ENCODE measurements at places on chromosomes 7 and 10.

GRCh38 chr7:90239625-90240228 lies 5.2 kb upstream of the CFAP69 start:
- no peak for DNase-seq

DNA sequence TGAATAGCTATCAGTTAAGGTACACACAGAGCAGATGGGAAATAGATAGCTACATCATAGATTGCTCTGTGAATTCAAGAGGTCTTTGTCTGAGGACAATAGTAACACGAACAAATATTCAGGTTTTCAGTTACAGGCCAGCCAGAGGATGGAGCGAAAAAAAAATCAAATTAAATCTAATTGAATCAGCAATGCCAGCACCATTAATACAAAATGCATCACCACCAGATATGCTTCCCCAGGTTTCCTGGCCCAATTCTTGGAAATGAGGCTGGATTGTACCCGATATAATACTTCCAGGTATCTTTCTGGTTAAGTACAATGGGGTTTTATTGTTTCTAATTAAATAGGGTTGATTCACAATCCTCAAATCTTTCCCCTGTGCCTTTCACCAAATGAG lies 975.8 kb upstream of the AUTS2 start:
- DNase-seq = no peak

DNA sequence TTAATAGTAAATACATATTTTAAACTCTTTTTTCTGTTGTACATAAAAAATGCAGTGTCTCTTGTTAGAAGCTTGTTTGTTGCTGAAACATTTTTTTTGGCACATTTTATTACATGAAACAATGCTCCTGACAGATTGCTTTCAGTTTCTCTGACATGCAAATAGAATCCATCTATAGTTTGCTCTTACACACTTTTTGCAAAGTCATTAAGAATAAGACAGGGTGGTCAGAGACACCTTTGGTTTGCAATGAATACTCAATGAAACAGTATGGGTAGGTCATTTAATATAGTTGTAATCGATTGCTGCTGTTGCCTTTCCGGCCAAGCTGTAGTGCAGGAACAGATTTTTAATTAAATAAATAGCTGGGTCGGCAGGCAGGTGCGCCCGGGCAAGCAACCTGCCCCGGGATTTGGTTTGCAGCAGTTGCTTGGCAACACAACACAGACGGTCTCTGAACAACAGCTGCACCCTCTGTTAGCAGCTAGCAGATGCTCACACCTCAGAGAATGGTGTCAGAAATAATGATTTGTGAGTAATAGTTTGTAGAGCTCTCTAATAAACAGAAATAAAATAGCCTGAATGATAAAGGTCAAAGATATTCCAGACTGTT lies 115.7 kb upstream of the CACNA2D1 start:
- peak; percentile 1 for DNase-seq

GRCh38 chr7:104927055-104927454 lies 87.0 kb upstream of the KMT2E start:
- no peak for DNase-seq

- no peak for DNase-seq
Measured at GRCh38 chr7:45036796-45037195, 36.8 kb downstream of the CCM2 start.

DNA sequence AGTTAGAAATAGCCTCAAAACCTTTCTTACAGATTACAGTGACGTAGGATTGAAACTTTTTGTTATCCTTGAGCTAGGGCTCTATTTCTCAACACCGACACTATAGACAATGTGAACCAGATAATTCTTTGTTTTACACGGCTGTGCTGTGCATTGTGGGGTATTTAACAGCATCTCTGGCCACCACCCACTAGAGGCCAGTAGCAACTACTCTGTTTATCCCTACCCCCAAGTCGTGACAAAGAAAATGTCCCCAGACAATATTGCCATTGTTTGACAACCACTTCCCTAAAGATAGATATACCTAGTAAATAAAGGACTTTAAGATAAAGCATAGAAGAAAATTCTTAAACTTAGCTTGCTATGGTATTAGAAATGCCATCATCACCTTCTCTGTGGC lies 359.6 kb downstream of the ARL4A start:
- no peak for DNase-seq

GRCh38 chr7:28358423-28358868 lies 53.9 kb upstream of the CREB5 start:
- no peak for DNase-seq

DNA sequence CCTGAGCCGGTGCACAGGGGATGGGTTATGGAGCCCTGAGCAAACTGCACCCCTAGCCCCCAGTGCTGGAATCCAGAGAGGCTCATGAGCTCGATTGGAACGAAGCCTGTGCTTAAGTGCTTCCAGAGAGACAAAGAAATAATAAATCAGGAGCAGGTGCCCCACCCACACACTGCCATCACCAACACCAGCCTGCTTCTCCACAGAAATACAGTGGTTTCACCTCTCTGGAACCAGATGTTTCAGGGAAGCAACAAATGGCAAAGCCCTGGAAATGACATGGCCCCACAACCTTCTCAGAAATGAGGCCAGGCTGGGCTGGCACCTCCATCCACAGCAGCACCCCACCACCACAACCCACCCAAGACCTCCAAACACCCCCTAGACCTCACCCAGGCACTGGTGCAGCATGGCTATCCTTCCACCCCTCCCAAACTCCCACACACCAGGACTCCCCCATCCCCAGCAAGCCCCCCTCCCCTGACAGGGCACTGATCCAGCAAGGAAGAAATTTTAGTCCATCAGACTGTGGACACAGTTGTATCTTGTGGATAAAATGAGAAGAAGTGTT lies 4.1 kb upstream of the SLC18A3 start:
- no peak for DNase-seq

DNA sequence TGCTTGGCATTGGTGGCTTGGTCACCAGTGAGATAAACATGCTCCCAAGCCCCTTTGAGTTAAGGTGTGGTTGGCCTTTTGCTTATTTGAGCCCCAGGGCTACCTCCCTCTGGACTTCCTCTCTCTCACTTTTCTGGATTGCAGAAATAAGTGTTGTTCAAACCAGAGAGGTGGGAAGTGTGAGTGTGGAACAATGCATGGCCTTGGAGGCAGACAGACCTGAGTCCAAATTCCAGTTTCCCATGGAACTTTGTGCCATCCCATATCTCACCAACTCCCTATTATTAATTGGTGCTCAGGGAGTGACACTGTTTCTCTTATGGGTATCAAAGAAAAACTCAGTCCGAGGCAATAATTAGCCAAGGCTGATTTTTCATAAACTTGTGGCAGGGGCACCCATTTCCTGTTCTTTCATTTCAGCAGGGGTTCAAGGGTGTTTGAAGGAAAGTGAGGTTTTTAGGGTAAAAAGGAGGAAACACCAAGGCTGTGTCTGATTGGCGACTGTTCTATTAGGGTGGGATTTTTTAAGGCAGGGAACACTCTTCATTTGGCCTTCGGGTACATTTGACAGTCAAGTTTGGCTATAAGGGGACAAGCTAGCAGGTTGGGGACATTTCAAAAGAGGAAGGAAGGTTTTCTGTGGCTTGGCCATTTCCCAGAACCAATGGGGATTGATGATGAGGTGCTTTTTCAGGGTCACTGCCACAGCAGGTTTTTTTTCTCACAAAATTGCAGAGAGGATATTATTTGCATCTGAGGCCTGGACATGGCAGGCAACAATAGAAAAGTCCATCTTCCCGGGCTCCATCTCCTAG lies 148.8 kb upstream of the NPY start:
- no peak for DNase-seq

DNA sequence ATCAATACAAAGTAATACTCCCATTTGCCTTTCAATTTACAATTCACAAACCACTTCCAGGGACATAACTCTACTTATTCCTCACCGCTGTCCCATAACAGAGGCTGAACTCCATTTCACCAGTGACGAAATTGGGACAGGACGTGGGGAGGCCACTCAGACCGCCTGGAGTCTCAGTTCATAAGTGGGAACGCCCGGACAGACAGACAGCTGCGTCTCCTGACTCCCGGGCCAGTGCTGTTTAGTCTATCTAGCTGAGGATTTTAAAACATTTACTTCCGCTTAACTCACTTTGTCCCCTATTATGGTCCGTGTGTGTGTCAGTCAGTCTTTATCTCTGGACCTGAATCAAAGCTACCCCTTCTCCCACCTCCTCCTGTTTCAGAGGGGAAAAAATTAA lies 67.4 kb upstream of the ZNF438 start:
- DNase-seq = no peak

DNA sequence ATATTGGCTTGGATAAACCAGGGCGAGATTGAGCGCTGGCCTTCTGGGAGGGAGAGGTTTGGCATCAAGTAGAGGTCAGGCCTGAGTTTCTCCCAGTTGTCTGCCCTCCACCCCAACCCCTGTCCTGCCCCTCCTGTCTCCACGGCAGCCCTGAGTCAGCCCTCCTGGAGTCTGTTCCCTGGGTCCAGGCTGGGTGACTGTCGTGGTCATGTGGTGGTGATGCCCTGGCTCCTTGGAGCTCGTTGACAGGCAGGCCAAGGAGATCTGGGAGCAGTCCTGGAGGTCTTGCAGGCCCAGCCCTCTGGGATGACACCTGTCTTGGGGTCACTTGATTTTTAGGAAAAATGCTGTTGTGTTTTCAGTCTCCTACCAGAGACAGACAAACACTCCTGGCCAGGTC lies 53.6 kb upstream of the PODXL start:
- no peak for DNase-seq

- DNase-seq = no peak
Measured at GRCh38 chr7:542713-543500, 23.3 kb upstream of the PDGFA start.

- no peak for DNase-seq
Measured at GRCh38 chr7:10779465-10780399, 193.9 kb upstream of the PHF14 start.

DNA sequence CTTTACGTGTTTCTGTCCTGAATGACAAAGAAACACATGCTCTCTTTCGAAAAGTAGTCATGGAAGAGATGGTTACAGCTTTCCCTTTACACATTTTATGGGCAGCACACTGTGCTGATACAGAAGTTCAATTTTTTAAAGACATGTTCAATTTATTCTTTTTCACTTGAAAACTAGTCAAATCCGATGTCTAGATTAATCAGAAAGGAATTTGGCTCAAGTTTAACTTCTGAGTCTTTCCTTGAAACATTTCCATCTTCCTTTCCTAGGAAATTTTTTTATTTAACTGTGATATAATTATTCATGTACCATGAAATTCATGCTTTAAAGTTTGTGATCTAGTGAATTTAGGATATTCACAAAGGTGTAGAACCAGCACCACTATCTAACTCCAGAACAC lies 360.1 kb downstream of the TNS3 start:
- no peak for DNase-seq

DNA sequence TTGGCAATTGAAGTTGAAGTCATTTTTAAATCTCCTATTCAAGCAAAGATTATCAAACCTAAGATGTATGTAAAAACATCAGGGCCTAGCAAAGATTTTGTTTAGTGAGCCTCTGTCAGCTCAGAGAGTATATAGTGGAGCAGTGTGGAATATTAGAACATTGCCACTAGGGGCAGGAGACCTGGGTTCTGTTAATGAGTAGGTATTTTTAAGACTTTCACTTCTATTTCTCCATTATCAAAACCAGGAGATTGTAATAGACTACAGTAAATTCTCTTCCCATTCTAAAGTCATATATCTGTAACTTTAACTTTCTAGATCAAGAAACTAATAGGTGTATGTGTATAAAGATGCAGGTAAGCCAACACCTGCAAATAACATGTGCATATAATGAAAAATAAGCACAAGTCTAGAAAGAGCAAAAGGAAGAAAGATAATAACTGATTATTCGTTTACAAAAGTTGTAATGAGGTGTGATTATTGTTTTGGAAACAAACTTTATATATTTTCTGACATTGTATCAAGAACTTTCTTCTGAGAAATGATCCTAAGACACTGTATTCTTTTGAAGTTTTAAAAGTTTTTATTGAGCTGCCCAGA lies 64.4 kb downstream of the KCND2 start:
- no peak for DNase-seq

DNA sequence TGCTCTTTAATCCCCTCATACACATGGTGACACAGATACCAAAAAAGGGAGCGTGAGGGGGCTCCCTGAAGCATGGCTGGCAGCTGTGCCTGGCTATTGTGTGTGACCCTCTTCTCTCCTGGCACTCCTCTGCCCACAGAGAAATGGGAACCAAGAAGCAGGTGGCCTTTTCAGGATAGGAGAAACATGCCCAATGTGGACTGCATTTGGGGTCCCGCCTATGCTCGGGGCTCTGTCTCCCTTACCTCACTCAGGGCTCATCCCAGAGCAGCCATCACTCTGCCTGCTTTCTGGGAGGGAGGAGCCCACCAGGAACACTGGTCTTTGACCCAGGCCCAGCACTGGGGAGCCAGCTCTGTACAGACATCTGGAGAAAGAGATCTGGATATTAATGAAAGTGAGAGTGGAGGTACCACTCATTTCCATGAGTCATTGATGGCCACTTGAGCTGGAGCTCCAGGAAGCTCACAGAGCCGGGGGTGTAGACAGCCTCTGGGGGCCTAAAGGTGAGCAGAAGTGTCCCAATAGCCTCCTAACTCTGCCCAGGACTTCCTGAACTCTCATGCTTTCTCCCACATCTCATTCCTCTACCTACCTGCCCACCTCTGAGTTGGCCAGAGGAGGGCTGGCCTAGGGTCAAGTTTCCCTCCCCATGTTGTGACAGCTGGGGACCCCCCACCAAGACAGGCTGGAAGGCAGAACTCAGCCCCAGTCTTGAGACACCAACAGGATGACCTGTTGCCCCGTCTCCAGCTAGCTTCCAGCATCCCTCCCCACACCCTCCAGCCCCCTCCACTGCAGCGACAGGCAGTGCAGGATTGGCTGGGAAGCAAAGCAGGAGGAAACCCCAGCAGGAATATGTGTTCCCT lies 42.6 kb downstream of the DRGX start:
- no peak for DNase-seq

DNA sequence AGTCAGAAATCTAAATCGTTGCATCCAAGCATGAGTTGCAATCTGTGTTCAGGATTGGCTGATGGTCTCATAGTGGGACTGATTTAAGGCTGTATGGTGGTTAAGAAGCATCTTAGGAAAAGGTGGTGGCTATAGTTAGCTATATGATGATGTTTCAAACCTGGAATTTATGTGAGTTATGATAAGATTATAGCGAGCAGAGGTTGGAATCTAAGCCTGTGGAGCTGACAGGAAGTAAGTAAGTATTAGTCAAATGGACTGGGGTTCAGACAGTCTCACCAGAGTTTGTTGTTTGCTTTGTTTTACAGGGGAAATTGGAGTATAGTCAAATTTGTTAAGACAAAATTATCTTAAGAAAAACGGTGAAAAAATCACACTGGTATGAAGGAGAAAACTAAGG lies 56.7 kb downstream of the ANKRD7 start:
- no peak for DNase-seq

DNA sequence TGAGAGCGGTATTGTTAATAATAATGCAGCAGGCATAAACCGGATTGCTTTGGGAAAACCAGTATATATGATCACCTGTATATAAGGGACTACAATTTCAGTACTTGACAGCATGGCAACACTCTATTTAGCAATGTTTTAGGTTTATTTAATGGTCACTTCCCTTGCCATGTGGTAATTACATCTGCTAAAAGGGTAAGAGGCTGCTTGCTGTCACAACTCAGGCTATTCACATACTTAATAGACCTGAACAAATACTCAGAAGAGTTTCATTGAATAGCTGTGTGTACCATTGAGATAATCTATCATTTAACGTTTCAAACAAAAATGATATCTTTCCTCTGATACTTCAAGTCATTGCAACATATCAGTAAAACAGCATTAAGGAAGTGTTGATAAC lies 90.1 kb downstream of the PCDH15 start:
- no peak for DNase-seq

- no peak for DNase-seq
Measured at GRCh38 chr7:47954231-47954911, 6.1 kb upstream of the PKD1L1 start.
